ENCODE measurements at places on chromosomes 5 and 9.

GRCh38 chr5:80230269-80230992 lies 25.4 kb downstream of the SERINC5 start:
- DNase-seq = no peak

DNA sequence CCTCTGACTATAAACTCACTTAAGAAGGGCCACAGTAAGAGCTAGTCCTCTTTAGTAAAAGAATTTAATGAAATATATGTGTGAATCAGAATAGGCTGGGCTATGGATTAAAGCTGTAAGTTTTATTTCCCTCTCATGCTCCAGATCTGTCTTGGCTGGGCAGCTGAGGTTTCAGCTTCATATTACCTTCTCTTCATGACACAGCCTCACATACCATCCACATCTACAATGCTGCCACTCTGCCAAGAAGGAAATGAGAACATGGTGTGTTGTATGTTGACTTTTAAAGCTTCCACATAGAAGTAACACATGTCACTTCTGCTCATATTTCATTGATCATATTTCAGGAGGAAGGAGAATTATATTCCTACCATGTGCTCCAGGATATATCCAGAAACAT lies 776.0 kb upstream of the ACO1 start:
- no peak for DNase-seq

GRCh38 chr9:101093620-101094019 lies 65.1 kb downstream of the PLPPR1 start:
- no peak for DNase-seq

DNA sequence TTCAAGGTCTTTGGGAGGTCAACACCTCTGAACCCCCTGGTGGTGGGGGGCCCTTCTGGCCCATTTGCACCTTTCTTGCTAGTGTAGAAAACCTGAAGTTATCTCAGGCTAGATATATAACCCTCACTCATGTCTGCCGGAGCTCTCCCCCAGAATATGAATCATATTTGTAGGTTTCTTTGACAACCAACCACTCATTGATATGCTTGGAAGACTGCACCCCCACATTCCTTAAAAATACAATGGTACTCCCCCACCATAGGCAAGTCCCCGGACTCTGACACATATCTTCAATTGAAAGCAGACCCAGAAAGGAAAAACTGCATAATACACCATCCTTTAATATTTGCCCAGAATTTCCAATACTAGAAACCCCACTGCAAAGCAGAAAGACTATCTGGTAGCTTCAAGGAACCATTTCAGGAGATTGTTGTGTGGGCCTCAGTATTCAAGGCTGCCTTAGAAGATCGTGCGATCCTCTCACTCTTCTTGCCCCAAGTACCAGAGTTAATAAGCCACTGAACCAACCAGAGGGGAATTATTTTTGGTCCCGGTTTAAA lies 978 bp upstream of the UBE2B start:
- no peak for DNase-seq

DNA sequence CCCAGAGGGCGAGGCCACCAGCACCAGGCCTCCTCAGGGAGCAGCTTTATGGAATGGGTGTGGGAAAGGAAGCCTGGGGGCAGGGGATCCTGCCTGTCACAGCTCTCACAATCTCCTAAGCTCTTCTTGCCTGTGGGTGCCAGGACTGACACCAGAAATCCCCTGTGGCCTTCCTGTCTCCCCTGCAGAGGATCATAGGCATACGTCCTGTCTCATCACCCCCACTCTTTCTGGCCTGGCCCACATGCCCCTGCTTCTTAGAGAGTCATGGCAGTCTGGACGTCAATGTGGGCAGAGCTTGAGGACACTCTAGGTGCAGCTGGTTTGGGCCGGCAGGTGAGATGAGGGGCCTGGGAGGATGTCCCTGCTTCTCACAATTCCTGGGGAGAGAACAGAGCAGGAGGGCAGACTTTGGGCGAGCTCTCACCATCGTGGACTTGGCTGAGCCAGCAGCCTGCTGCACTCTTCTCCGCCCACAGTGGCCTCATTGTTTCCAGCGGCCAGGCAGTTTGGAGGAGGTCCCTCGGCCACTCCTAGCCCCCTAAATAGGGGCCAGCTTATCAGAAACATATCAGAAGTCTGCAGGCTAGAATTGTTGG lies 67.3 kb upstream of the ZFR start:
- DNase-seq = no peak

DNA sequence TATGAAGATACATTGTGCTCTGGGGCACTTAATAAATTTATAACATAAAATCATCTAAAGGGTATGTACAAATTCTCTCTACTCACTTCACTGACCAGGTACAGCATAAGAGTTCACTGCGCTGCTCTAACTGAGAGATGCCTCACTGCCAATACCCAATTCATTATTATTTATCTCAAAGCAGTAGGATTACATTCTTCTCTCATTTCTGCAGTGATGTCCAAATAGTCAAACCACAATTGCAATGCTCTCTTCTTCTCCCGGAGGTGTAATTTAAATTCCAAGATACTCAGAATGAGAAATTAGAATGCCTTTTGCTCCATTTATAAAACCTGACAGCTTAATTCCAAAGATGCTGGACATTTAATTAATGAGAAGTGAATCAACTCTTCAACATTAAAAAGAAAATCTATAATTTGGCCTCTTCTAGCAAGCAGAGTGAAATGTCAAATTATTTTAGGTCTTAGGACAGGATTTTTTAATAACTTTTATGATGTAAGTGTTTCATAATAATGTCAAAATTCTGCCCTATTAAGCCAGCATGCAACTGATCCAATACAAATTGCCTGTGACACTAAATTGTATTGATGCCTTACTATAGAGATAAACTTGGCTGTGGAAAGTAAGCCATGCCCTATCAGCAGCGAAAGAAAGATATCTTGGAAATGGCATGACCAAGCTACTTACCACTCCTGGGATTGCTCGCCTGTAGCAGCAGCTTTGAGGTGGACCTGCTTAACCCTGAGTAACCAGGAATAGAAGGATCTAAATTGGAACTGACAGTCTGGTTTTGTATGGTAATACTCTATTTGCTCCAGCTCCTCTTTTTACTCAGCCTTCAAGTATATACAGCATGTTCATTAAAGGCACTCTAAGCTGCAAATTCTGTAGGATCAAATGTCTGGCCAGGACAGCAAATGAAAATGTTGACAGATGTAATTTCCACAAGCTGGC lies 374.2 kb upstream of the TYRP1 start:
- no peak for DNase-seq

DNA sequence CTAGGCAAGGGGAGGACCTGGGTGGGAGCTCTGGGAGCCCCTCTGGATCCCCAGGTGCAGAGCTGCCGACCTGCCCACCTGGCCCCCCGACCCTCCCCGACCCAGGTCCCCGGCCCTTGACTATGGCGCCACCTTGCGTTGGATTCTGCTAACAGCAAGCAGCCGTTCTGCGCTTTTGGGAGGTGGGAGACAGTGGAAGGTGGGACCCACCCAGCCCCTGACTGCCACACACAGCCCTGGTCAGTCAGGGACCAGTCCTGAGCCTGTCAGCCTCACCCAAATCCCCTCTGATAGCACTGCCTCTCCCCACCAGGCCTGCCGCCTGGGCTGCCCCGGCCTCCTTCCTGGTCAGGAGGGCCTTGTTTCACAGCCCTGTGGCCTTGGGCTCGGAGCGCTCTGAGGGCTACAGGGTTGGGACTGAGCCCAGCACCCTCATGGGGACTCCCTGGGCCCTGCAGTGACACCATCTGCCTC lies 77.9 kb downstream of the HMCN2 start:
- DNase-seq = no peak

- DNase-seq = no peak
Observed at GRCh38 chr5:53575831-53576230, 15.4 kb downstream of the NDUFS4 start.

DNA sequence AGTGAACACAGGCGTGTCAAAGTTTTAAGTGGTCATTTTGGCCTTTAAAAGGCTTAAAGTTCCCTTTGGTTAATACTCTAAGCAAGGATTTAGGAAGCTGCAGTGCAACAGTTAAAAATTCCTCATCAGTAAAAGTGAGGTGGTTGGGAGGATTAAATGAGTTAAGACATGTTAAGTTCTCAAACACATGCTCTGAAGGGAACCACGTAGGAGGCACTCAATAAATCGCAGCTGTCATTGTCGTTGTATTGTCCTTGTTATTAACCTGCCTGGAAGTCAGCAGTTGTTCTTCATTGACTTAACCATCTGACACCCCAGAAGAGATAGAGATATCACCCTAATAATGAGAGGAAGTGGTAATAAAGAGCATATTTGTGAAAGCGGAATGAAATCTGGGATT lies 247.5 kb downstream of the MARCHF11 start:
- DNase-seq = no peak

DNA sequence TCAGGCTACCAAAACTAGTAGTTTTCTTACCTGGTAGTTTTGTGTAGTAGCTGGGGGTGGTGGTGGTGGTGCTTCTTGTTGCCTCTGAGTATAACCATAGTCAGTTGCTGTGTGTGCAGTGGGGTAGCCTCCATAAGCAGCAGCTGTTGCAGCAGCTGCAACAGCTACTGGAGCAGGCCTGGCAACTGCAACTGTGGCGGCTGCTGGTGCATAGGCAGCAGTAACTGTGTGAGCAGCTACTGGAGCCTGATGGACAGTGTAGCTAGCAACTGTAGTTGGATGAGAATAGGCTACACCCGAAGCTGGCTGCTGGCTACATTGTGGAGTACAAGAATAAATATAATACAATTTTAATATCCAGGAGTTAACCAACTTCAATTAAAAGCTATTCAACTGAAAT lies 24.7 kb downstream of the ZFR start:
- DNase-seq = no peak

GRCh38 chr5:166713295-166713694 lies 1578.2 kb upstream of the WWC1 start:
- DNase-seq = no peak

DNA sequence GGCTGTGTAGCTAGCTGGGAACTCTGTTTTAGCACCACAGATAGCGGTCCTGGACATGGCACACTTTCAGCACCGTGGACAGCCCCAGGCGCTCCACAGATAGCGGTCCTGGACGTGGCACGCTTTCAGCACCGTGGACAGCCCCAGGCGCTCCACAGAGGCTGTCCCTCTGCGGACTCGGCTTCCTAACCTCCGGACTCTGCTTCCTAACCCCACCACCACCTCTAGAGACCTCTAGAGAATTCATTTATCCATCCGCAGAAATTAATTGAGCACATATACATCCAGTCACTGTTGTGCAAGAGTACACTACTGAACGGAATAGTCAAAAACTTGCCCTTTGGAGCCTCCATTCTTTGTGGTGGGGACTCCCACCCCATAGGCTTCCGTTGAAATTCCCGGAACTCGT lies 27.4 kb downstream of the UNC5A start:
- DNase-seq = peak; percentile 73

DNA sequence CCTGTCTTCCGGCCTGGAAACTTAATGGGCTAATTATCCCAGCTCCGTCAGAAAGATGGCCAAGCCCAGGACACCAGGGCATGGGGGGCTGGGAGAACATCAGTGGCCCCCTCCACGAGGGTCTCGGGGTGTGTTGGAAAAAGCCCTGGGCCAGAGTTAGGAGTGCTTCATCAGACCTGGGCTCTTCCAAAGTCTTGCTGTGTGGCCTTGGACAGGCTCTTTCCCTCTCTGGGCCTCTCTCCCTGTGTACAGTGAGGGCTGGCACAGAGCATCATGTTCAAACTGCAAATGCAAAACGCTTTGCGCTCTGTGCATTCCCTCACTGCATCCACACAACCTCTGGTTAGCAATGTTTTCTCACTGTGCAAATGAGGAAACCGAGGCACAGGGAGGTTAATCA lies 48.3 kb downstream of the ASS1 start:
- DNase-seq = no peak

DNA sequence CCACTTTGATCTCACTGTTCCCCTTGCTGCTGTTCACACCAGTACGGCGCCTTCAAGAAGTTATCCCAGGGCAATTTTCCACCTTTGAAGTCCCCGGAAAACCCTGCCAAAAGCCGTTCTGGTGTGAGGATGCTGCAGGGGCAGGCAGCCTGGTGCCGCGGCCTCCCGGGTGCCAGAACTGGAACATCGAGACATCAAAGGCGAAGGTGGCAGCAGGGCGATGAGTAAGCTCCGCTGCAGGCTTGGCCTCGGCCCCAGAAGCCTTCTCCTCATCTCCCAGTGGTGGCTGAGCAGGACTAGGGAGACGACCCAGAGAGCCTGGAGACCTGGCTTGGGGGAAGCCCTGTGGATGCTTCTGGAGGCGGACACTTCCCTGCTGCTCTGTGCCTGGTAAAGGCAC lies 115.3 kb upstream of the MSX2 start:
- DNase-seq = no peak

DNA sequence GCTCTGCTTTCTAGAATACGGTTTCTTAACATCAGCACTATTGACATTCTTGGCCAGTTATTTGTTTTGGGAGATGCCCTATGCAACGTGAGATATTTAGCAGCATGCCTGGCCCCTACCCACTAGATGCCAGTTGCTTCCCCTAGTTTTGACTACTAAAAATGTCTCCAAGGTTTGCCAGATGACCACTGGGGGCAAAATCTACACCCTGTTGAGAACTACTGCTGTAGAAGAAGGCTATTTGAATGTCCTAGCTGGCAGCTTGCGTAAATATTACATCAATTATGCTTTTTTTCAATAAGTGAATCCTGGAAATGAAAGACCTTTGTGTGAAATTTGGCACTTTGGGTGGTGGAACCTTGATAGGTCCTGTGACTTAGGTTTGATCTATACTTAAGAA lies 5.0 kb downstream of the NCBP1 start:
- DNase-seq = no peak

DNA sequence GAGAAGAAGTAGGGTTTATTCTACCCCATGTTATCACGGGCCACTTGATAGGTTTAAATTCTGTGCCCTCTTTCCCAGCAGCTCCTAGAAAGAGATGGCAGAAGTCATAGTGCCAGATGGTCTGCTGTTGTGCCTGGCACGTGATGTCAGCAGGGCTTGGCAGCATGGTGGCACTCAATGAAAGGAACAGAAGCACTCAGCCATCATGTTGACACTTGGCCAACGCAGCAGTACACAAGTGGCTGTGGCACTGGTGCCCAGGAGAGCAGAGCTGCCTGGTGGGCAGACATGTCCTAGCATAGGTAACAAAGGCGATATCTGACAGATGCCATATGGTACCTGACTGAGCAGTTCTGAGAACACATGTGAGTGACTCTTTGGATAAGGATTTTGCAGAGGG lies 796.4 kb upstream of the ACO1 start:
- DNase-seq = no peak

GRCh38 chr5:103119070-103119764 lies 721 bp downstream of the GIN1 start:
- no peak for DNase-seq

DNA sequence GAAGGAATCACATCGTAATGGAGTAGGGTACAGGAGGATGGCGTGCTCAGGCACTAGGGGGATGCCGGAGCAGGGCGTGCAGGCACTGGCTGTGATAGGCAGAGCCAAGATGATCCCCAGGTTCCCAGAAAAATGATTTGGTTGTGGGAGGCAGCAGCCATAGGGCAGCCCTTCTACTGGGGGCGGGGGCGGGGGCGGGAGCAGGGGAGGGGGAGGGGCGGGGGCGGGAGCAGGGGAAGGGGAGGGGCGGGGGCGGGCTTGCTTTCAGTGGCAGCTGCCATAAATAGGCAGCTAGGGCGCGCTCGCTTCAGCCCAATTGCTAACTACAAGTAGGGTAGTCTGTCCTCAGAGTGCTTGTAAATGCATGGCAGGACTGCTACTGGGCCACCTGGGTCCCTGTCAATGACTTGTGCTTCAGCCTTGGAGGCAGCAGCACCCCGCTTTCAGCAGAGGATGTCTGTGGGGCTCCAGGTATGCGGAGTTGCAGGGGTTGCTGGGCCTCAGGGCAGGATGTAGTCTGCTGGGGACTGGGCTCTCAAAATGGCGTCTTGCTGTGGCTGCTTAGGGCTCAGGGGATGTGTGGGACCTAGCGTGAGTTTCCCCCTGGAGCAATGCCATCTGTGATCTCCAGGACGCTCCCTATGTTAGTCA lies 354.3 kb downstream of the RAB3C start:
- DNase-seq = no peak

- no peak for DNase-seq
Observed at GRCh38 chr5:133425222-133425621, 187.1 kb downstream of the FSTL4 start.

Measured in GM10248 (cell line).